Activated gamma-delta T cell treated with Interleukin-2 at 50 U/mL for 16 hours (primary cell): ENCODE measurements at places on chromosomes 5 and 9.
A peak's percentile ranks its signal among the peaks of the same experiment; 100 is the strongest.

DNA sequence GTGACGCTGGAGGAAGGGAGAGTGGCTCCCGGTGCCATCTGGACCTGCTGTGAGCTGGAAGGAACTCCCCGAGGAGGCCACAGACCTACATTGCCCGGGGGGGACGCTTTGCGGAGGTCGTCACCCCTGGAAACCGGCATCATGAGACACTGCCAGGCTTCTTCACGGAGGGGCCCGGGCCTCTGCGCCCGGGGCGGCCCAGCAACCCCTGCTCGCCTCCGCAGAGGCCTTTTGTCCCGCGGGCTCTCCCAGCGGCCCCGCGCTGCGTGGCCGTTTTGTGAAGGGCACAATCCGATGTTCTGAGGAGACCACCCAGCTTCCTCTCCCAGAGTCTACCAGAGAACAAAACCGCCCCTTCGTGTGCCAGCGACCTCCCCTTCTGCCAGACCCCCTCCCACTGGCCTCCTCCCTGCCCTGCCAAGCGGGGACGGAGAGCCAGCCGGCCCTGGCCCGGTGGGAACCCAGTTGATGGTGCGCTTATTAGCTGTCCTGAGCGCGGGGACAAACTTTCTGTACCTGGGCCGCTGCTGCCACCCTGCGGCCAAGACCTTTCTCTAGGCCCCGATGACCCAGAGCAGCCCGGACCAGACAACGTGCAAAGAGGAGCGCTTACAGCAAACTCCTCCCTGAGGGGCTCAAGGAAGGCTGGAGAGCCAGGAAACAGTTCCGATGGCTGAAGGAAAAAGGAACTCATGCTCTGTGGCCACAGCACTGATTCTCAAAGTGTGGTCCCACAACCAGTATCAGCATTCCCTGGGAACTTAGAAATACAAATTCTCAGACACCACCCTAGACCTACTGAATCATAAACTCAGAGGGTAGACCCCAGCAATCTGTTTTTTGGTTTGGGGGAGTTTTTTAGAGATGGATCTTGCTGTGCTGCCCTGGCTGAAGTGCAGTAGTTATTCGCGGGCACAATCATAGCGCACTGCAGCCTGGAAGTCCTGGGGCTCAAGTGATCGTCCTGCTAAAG is 86.7 kb downstream of the SLC1A3 start:
- peak; percentile 12 for DNase-seq

DNA sequence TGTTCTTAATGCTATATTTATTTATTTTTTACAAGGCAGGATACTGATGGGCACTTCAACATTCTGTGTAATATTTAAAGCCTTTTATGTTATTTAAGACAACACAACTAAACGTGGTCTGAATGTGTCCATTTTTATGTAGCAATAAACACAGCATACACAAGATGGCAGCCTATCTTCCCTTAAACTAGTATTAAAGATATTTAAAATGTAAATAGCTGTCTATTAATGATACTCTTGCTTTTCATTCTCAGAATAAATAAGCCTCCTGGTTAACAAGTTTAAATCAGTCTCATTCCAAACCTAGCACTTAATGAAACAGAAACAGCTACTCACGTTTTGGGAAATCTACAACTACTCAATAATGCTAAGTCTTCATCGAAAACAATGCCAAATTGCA is 315.7 kb downstream of the MCTP1 start:
- no peak for DNase-seq

GRCh38 chr9:136741883-136742571 is 713 bp downstream of the LCN10 start:
- no peak for DNase-seq

DNA sequence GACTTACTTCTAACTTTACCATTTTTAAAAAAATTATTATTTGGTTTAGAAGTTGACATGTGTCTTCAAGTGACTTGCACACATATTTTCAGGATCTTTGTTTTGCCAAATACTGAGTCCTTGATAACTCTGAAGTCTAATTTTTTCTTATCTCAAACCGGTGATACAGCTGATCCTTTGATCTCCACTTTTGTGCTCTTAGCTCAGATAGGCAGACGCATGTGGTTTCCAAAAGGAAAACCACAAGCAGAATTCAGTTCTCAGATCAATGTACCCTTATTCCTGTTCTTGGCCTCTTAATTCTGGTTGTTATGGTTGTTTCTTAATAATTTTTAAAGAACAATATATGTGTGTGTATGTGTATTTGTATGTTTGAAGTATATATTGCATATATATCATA is 238.3 kb upstream of the EDIL3 start:
- DNase-seq, result no peak

DNA sequence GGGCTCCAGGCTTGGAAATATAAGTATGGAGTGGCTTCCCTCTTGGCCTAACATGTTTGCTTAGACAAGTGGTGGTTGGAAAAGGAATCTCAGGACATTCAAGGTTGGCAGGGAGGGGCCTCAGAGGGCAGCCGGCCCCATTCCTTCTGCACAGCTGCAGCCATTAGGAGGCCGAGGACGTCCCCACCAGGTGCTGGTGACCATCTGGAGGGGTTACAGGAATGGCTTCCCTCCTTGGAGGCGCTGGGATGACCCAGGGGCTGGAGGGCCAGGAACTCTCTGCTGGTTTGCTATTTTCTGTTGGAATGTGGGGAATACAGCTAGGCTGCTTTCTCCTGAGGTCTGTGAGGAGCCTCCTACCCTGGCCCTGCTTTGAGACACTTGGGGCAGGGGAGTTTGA is 18.5 kb downstream of the STC2 start:
- DNase-seq, result no peak

DNA sequence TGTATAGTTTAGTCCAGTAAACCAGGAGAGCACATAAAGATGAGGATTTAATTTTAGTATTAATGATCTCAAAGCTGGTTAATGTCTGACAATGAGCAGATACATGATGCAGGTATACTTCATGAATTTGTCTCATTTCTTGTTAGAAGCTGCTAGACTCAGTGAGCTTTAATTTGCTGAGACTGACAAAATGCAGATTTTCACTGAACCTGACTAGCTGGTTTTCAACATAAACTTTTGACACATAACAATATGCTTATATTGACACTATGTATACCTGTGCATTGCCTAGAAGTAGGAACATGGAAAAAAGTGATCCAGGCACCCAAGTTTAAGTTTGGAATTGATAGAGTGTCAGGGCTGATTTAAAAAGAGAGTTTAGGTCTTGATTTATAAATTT is 10.8 kb downstream of the UBLCP1 start:
- no peak for DNase-seq

DNA sequence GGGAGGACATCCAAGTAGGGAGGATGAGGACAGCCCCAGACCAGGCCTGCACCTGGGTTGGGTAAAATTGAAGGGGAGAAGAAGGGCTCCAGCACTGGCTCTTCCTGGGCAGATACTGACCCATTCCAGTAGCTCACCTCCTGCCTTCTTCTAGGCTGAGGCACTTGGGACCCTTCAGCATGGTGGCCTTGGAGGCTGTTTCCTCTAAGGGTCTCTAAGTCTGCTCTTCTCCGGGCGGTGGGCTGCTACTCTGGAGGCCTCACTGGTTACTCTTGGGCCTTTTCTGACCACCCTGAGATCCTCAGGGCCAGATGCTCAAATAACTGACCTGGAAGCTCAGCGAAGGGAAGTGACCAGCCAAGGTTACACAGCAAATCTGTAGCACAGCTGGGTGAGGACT is 2.8 kb upstream of the TIFAB start:
- no peak for DNase-seq

DNA sequence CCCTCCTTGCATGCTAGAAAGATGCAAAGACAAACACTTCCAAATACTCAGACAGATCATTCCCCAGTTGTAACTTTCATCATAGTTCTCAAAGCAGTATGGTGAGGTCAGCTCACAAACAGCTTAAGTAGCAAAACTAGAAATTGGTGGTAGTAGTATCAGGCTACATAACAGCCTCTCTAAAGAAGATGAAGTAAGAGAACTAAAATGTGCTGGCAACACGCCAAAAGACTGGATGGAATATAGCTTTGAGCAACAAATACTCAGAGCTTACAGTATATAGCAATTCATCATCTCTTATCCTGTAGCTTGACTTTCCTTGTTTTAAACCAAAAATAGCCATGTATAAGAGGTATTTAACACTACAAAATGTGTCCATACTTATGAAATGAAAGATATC is 7.5 kb downstream of the PFDN1 start:
- DNase-seq, result no peak

DNA sequence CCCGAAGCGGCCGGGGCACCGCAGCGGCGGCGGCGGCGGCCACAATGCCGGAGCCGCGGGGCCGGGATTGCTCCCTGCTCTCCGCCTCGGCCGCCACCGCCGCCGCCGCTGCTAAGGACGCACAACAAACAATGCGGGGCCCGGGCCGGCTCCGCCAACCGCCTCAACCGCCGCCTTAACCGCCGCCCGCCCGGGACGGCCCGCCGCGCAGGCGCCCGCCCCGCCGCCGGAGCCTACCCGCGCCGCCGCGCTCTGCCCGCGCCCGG is 254 bp downstream of the STRBP start:
- DNase-seq, result no peak

DNA sequence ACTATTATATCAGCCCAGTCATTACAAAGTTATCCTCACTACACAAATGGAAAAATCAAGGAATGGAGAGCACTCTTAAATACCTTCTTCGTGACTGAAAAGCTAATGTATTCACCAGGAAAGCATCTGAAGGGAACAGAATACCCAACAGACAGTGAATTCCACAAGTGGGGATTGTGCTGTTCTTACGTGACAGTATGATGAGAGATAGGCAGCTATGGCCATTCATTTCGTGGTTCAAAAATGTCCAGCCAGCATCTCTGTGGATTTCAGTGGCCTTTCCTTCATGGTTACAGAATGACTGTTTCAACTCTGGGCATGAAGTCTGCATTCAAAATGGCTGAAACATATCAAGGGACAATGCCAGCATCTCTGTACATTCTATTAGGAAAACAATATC is 323.8 kb downstream of the PRELID2 start:
- no peak for DNase-seq

DNA sequence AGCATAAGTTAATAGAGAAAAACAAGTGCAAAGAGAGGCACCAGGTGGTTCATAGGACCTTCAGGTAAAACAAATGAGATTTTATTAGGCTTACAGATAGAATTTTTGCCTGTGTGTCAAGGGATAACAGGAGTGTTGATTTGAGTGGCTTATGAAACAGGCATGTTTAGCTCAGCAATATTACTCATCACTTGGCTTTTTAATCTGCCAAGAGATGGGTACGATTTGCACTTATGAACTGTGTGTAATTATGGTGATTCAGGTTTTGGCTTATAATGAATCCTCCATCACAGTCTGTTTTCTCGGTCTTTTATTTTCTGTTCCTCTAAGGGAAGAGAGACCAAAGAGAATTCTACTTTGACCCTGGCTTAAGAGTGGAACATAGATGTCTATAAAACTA is 199.3 kb downstream of the DMRTA1 start:
- DNase-seq, result no peak

DNA sequence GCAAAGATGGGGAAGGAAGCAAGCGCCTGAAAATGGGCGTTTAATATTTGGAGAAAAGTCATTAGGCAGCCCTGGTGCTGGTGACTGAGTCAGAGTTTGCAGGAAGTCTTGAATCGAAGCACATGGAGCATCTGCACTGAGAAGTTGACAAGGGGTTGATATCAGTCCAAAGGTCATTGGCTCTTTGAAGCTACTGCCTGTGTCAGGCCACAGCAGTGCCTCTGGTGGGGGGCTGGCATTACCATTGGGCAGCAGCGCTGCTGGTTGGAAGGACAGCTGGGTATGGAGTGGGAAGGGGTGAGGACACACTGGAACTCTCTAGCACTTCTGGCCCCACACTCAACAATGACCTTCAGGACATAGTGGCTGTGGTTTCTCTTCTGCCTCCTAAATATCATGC is 150.4 kb upstream of the ERCC6L2 start:
- DNase-seq, result no peak

- no peak for DNase-seq
Observed at GRCh38 chr5:75933489-75933888, 149.7 kb upstream of the SV2C start.

- no peak for DNase-seq
Observed at GRCh38 chr9:38107811-38108304, 38.8 kb upstream of the SHB start.

DNA sequence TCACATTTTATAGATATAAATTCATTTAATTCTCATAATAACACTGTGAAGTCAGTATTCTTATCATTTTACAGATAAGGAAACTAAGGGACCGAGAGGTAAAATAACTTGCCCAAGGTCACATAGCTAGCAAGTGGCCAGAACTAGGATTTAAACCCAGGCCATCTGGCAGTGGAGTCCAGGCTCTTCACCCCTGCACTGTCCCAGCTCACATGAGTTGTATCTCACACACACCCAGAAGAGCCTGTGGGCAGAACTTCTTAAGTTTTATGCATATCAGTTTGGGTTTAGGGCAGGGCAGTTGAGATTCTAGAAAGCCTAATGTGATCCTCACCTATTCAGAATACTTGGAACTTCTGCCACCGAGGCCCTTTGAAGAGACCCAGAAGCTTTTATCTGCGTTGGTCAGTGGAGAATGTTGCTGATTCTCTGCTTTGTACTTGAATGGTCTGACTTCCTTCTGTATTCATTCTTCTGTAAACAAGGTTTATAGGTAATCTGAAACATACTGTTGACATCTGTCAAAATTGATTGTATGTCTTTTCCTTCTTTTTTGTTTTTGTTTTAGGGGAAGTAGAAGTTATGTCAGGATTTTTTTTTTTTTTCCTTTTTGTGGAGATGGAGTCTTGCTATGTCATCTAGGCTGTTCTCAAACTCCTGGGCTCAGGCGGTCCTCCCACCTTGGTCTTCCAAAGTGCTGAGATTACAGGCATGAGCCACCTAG is 75.8 kb downstream of the KIAA1958 start:
- DNase-seq, result no peak

DNA sequence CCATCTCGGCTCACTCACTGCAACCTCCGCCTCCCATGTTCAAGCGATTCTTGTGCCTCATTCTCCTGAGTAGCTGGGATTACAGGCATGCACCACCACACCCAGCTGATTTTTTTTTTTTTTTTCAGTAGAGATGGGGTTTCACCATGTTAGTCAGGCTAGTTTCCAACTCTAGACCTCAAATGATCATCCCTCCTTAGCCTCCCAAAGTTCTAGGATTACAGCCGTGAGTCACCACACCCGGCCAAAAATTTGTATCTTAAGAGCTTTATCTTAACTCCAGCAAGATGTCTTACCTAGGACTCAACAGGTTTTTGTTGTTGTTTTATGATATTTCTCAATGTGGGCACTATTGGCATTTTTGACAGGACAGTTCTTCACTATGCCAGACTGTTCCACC is 27.9 kb downstream of the LYRM7 start:
- DNase-seq, result no peak

GRCh38 chr9:95077766-95078370 is 239.6 kb downstream of the FANCC start:
- no peak for DNase-seq

- no peak for DNase-seq
Observed at GRCh38 chr9:114031037-114031630, 47.0 kb downstream of the AMBP start.

DNA sequence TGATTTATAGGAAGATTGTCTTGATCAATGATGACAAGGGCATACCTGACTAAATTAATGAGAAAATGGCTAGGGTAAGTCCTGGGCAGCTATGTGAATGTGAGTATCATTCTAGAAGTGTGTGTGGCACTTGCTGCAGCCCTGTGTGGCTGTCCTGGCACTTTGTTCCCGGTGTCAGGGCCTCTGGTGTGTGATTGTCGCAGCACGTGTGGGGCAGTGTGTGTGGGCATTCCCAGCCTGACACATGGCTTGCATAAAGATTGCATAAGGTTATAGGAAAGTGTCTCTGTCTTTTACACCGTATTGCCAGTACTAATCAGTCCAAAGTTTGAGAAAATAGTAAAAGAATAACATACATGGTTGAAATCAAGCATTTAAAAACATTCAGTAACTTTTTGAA is 74.4 kb downstream of the TRIO start:
- DNase-seq, result no peak

GRCh38 chr5:118479285-118479684 is 509.1 kb downstream of the DTWD2 start:
- no peak for DNase-seq
